Thoracic aorta (tissue), 2 donors: ENCODE measurements at places on chromosomes 7 and 10.

GRCh38 chr10:129877773-129878371 is 86.2 kb downstream of the EBF3 start:
- DNase-seq = no peak

- DNase-seq = no peak
Observed at GRCh38 chr7:144713850-144714249, 122.0 kb downstream of the TPK1 start.

DNA sequence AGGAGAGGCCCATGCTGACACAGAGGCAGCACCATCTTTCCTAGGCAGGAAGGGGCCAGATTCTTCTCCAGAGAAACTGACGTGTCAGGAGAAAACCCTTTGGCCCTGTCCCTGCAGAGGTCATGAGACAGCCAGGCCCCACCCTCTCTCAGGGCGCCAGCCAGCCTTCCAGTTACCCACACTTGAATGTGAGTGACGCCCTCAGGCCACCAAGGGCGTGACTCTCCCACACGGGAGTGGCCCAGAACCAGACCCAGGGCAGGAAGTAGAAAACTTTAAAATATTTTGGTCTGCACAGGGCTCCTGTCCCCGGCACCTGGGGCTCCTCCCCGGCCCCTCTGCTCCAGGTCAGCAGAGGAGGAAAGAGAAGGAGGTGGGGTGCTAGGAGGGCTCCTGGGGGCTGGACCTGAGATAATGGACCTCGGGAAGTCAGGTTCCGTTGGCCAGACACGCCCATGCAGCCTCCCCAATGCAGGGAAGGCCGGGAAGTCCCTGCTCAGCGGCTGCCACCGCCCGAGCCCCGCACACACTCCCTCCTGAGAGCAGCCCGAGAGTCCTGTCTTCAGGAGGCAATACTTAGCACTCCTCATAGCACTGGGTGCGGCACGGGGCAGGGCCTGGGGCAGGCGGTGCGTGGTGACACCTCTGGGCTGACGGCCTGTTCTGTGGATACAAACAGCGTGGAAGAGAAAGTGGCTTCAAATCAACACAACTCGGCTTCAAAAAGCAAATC is 67.0 kb upstream of the CFAP46 start:
- no peak for DNase-seq

- peak; percentile 69 for DNase-seq
Observed at GRCh38 chr10:323651-324293, 188.5 kb downstream of the ZMYND11 start.

- DNase-seq = no peak
Observed at GRCh38 chr10:46052791-46053375, 6.8 kb upstream of the MSMB start.

DNA sequence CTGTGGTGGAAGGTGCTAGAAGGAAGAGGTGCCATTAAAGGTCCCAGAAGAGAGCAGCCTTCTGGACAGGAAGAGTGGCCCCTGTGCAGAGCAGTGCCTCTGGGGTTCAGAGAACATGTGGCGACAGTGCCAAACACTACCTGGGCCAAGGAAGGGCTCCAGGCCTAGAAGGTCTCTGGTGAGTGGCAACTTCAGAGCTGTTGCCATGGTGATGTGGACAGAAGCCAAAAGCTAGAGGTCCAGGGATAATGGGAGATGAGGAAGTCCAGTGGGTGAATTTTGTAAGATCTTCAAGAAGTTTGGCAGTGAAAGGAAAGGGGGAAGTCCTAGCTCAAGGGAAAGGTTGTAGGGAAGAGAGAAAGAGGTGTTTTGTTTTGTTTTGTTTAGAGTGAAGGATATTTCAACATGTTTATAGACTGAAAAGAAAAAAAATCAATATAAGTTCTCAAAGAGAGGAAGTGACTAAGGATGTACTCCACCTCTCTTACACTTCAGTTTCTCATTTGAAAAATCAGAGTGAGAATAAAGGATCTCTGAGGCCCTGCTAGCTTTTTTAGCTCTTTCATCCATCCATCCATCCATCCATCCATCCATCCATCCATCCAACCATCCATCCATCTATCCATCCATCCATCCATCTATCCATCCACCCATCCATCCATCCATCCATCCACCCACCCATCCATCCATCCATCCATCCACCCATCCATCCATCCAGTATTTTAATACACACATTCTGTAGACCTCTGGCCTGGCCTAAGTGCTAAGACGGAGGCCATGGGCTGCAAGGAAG is 77.1 kb upstream of the DUSP5 start:
- no peak for DNase-seq

GRCh38 chr7:142299237-142299781 is 41.5 kb upstream of the PRSS58 start:
- no peak for DNase-seq

- DNase-seq = no peak
Observed at GRCh38 chr7:24384362-24385030, 100.5 kb downstream of the NPY start.

DNA sequence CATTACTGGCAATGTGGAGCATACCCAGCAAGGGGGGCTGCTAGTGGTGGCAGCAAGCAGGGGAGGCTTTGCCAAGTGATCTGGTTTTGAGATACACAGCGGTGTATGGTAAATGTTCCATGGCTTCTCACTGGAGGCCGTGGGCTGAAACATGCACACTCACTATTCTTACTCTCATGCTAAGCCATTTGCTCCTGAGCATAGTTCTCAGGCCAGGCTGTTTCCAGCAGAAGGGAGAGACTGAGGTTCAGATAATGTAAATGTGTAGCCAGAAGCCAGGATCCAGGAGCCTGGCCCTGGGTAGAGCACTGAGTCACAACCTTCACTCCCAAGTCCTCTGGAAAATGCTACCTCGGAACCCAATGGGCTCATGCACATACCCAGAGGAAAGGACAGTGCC is 757.9 kb downstream of the GRID1 start:
- DNase-seq = no peak

- DNase-seq = no peak
Observed at GRCh38 chr7:73734619-73735527, 3.7 kb downstream of the ABHD11 start.
